Hair follicle dermal papilla cell (primary cell): ENCODE measurements at places on chromosomes 2 and 18. TPM values are rescaled to one million over a fixed set of nuclear protein-coding genes. Genes with fewer than 3 reads are reported as not detected.

The YES1 gene
- total RNA-seq = 87.7 and 102 TPM in 2 replicates

The HTR2B gene
- total RNA-seq = 0.49 and 0.61 TPM in 2 replicates

The CRYGD gene
- not detected in 2 replicates for total RNA-seq

The ACMSD gene
- not detected in 2 replicates for total RNA-seq

The SAG gene
- total RNA-seq = not detected in 2 replicates

The SIX2 gene
- total RNA-seq = 0.61 and 0.65 TPM in 2 replicates

The CYP27A1 gene
- 21.5 and 35.2 TPM in 2 replicates for total RNA-seq

The LYPD1 gene
- under 0.01 and 0.12 TPM in 2 replicates for total RNA-seq

The IFIH1 gene
- 9.7 and 14.6 TPM in 2 replicates for total RNA-seq
